Activated naive CD8-positive, alpha-beta T cell treated with anti-CD3 and anti-CD28 coated beads for 36 hours (primary cell): ENCODE measurements at places on chromosomes 6 and 20.

GRCh38 chr20:60857708-60858107 lies 394.4 kb upstream of the CDH4 start:
- no peak for DNase-seq

DNA sequence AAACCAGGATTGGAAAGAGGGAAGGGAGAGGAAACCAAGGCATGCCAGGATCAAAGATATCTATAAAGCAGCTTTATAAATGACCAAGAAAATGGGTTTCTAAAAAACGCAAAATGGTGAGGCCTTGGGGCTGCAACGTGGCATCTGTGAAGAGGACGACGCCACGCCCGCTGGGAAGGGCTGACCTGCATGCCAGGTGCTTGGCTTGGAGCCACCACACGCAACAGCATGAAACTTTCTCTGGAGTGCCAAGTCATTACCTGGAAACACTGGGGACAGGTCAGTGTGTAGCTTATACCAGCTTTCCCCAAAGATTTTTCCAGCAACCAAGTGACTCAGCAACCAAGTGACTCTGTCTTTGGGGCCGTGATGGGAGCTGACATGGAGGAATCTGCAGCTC lies 82.5 kb downstream of the POPDC3 start:
- no peak for DNase-seq

GRCh38 chr6:34246563-34247391 lies 2.0 kb downstream of the SMIM29 start:
- DNase-seq = peak; percentile 66

DNA sequence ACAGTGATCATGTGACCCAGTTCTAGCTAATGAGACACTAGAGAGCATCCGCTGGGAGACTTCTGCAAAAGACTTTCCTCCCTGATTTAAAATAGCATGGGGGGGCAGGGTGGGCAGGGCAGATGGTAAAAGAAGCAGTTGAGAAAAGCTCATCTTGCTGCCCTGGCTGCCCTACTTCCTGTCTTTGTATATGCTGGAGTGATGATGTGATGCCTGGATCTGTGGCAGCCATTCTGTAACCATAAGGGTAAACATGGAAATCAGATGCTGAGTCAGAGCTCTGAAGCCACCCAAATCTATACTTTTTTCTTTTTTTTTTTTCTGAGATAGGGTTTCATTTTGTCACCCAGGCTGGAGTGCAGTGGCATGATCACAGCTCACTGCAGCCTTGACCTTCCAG lies 25.4 kb downstream of the ZFP64 start:
- DNase-seq = no peak

GRCh38 chr20:61763740-61764400 lies 301.8 kb downstream of the TAF4 start:
- DNase-seq = no peak

DNA sequence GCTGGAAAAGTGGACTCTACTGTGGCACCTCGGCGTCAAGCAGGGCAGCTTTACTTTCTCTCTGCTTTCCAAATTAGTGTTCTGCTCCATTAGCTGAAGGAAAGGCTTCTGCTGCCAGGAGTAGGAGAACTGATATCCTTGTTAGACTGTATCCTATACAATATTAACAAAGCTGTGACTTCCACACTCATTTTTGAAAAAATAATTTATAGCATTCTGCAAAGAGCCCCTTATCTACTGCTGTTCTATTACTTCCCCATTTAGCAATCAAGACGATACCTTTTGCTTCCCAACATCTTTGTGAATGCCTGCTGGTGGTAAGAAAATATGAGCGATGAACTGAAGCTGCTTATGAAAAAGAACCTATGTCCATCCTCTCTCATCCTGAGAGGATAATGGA lies 151.1 kb downstream of the UBE3D start:
- no peak for DNase-seq

DNA sequence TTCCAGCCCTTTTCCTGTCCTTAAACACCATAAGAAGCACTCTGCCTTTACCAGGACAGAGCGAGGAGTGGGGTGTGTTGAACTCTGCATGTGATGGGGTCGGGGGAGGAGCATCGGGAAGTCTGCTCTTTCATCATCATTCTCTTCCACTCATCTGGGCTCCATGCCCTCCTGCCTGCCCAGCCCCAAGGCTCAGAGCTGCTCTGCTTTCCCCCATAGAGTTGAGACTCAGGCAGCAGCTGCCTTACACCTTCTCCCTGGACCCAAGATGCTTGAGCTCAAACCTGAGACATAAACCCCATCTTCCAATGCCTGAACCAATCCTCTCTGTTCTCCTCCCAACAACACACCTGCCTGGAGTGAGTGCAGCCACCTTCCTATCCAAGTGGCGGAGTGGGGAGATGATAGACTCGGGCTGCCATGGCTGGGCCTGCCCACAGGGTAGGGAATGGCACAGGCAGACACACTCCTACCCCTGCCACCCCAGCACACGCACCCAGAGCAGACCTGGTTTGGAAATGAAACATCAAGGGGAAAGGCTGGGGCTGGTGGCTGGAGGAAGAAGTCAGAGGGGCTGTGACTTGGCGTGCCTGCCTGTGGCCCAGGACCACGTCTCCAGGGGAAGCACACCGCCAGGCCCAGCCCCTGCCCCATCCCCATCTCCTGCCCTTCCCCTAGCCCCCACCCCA lies 28.4 kb downstream of the TFEB start:
- DNase-seq = peak; percentile 21

GRCh38 chr6:7121700-7122241 lies 14.0 kb downstream of the RREB1 start:
- DNase-seq = no peak
